PC-3 (cell line): ENCODE measurements at places on chromosomes 4 and X.

DNA sequence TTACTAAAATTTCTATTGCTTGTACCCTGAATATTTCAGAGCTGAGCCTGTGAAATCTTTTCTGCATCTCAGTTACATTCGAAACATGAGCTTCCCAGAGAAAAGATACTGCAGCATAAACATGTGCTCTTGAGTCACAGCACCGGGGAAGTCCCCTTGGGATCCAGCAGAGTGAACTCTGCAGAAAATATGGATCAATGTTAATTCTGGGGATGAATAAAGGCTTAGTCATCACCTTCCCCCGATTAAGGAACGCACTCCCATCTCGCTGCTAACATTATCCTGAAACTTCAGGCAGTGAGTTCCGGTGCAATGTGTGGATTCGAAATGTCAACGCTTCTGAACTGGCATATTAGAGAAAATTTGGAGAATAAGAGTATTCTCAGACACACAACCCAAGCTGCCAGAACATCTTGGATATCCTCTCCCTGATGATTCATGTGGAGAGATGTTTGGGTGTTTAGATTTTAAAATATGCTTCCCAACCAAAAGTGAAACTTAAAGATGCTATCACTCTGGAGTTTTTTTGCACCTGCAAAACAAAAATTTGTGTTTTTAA, 90.8 kb downstream of the IRF2 start:
- DNase-seq, result peak; percentile 90

DNA sequence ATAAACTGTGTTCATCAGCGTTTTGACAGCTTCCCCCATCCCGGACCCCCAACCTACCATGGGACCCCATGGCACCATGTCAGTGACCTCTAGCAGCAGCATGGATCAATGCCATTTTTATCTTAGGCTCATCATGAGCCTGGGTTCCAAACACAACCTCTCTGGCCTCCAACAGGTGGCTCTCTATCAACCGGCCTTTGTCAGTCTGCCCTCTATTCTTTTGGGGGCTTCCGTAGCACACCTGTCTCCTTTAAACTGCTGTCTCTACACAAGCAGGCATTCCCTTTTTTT, 721 bp upstream of the TMEM150C start:
- no peak for DNase-seq

DNA sequence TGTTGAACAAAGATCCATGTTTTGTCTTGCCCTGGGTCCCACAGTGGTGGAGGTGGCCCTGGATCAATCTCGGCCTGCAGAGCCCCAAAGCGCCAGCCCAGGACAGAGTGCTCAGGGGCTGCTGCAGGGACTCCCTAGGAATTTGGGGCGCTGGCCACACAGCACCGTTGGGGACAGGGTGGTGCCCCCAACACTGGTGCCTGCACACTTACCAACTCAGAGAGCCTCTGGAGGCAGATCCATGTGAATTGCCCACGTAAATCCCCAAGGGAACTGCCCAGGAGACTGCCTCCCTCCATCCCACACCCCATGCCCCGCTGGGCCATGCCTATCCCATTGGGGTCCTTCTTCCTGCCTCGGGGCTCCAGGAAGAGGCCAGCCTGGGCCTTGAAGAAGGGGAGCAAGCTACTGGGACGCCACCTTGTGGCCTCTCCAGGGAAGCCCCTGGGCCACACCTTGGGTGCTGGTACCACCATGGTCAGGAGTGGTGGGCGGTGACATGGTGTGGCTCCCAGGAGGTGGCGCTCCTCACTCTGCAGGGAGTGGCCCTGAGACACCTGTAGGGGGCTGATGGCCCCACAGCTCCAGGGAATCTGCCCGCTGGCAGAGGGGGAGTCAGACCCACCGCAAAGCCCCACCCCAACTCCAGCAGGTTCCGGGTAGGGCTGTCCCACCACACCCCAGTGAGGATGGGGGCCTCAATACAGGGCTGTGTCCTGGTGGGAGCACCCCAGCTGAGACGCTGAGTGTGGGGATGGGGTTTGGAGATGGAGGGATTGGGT, 22.8 kb downstream of the CFAP99 start:
- peak; percentile 70 for DNase-seq

DNA sequence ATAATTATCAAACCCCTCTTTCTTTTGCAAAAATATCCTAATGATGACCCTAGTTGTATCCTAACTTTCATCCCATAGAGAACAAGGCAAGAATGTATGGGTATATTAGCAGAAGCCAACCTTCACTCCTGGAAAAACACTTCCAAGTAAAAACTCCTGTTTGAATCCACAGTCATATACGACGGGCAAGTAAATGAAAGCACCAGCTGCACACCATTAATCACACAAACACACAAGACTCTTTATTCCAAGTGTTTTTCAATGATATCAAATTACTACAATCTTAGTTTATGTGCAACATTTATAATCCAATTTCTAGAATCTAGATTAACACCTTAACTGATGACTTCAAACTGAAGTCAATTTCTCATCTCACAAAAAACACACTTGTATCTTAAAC, 22.9 kb downstream of the ACSL4 start:
- DNase-seq, result no peak
